Stimulated activated CD8-positive, alpha-beta memory T cell treated with anti-CD3 and anti-CD28 coated beads, Interleukin-15, amount 100 ng/mL, for 4 hours (primary cell): ENCODE measurements at places on chromosomes 5 and 9.

GRCh38 chr5:3325201-3325971, 270.2 kb upstream of the IRX1 start:
- DNase-seq: no peak

GRCh38 chr5:141855265-141856036, 22.8 kb downstream of the PCDH1 start:
- DNase-seq: no peak

- DNase-seq: no peak
Measured at GRCh38 chr5:62477801-62478200, 65.2 kb downstream of the IPO11 start.

DNA sequence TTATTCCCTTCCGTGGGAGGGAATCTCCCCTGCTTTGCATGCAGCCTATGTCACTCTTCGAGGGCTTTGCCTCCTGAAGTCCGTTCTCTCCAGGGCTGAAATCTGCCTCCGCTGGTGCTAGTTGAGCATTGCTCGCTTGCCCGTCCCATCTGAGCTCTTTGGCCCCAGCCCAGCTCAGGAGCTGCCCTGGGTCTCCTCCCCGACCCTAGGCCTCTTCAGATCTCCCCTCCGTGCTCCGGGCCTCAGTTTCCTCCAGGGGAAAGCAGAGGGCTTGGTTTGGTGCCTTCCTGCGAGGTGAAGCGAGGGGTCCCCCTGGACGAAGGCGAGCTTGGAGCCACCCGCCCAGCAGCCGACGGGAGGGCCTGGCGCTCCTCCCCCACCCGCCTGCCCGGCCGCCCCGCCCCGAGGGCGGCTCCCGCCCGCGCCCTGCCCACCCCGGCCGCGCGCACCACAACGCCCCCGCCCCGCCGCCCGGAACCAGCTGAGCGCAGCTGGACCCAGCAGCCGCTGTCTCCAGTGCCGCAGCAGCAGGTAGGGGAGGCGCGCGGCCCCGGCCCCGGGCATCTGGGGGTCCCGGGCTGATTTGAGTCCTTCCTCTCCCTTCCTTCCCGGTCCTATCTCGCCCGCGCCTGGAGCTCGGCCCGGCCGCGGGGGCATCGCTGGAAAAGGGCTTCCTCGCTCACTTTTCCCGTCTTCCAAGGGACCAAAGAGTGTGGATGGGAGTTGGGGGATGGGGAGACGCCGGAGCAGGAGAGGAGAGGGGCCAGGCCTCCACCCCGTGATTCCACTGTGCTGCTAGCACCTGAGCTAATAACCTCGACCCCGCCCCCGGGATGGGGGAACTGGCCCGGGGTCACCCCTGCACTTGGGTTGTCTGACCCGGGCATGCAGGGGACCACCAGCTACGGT, at the start of gene GSN:
TSS of gene GSN (plus strand) at position 474 of the 909 bp plus-strand sequence. CDS start 33,810 bp downstream, outside the sequence.
- peak; percentile 30 for DNase-seq

DNA sequence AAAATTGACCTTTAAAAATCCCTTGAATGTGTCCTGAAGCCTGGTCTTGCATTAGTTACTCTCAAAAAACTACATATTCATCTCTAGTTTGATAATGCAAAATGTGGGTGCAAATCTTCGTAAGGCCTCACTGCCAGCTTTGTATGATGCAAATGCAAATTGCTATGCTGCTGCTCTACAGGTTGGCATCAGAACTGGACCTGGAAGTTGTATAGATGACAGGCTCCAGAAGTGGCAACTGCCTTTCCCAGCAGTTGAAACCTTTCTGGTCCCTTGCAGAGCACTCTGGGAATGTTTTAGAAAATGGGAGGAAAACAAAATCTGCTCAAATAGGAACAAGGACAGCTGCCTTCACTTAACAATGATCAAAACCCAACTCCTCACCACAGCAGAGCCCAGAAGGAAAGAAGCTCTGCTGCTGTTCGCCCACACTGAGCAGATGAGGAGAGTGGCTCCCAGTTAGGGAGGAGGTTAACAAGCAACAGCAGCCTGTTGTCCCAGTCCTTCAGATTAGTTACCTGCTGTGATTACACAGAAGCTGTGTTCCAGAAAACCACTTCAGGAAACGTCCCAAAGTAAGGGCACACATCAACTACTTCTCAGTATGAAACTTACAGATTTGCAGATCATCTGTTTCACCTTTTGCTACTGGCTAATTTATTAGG, 93.5 kb downstream of the PLPP1 start:
- no peak for DNase-seq

- DNase-seq: no peak
Measured at GRCh38 chr5:135446615-135447014, 533 bp downstream of the DCANP1 start.

DNA sequence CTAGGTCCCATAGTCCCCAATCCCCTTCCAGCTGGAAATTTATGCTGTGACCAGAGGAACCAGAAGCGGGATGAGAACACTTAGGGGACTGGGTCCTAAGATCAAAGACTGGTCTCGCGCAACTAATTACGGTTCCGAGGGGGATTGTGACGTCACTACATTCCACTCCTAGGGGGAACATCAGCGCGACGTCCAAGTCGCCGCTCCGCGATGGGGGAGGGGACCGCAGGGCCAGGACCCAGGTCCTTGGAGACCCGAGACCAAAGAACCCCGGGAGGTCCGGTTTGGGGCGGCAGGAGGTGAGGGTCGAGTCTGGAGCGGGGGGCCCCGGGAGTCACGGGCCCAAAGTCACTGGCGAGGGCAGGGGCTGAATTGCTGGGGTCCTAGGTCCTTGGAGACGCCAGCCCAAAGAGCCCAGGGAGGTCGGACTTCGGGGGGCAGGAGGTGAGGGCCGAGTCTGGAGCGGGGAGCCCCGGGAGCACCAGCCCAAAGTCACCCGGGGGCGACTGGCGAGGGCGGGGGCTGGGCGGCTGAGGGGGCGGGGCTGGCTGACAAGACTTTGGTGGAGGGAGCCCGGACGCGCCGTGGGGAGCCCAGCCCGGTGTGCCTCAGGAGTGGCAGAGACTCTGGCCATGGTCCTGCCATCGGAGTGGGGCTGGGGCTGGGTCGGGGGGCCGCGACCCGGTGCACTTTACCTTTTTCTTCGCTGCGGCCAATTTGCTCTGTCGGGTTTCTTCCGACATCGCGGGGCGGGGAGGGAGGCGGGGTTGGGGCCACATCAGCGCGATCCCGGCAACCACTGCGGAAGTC, at the start of gene GOLGA2:
TSS of gene GOLGA2 (minus strand) at position 810 of the 810 bp plus-strand sequence. CDS start at position 779, 31 bp downstream.
- no peak for DNase-seq

GRCh38 chr5:14942212-14942611, 70.6 kb upstream of the ANKH start:
- no peak for DNase-seq

GRCh38 chr5:17004441-17005106, 68.5 kb upstream of the MYO10 start:
- no peak for DNase-seq

DNA sequence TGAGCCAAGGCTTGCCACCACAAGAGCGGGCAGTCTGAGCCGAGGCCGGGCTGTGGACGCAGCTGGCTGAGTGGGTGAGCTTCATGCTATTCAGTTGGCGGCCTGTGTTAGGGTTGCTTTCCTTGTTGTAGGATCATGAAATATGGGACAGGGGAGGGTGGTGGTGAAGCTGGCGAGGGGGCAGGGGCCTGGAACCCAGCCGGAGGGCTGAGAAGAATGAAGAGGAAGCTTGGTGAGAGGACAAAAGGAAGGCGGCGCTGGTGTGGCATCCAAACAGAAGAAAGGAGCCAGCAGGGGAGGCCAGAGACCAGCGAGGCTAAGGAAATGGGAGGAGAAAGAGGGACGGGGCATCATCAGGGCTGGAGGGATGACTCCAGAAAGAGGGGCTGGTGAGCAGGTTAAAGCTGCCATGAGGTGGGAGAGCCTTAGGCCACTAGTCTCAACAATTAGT, 18.3 kb downstream of the RALGPS1 start:
- DNase-seq: no peak

DNA sequence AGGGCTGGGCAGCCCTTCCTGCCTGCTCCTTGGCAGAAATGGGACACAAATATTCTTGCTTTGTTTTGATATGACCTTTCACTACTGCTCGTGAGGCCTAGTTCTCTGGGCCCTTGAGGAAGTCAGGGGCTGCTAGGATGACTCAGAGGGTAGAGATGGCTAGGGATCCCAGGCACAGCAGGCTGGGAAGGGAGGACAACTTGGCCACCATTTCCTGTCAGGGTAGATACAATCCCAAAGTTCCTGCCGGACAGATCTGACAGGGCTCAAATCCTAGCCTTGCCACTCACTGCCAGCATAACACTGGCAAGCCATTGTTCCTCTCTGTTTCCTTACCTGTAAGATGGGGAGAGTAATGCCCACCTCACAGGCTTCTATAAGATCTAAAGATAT, 31.7 kb upstream of the MEIKIN start:
- no peak for DNase-seq

GRCh38 chr5:167507463-167508233, 783.8 kb upstream of the WWC1 start:
- no peak for DNase-seq

GRCh38 chr9:94921092-94921471, 194.6 kb downstream of the AOPEP start:
- DNase-seq: no peak
